ENCODE measurements at places on chromosomes 6 and 20. TPM values are rescaled to one million over a fixed set of nuclear protein-coding genes. Genes with fewer than 3 reads are reported as not detected.

LGSN gene
- not detected for total RNA-seq

KHDC1L gene
- not detected for total RNA-seq

RPS6KA2 gene
- total RNA-seq = 37.2 TPM

EGFL8 gene
- total RNA-seq = 5.1 TPM

BPIFB2 gene
- not detected for total RNA-seq

TMEM74B gene
- total RNA-seq = not detected

GRM1 gene
- under 0.01 TPM for total RNA-seq

OXT gene
- total RNA-seq = not detected

HS3ST5 gene
- not detected for total RNA-seq

KCNK16 gene
- not detected for total RNA-seq

KIAA0408 gene
- total RNA-seq = not detected

RGS17 gene
- total RNA-seq = under 0.01 TPM

TBXT gene
- total RNA-seq = not detected

METTL24 gene
- not detected for total RNA-seq

FHL5 gene
- total RNA-seq = not detected

GJA10 gene
- not detected for total RNA-seq
